Nucleus accumbens (tissue), 56 donors: ENCODE measurements at places on chromosomes 12 and 14.

GRCh38 chr12:27057543-27057942, 24.8 kb downstream of the C12orf71 start:
- DNase-seq = no peak

GRCh38 chr14:105223770-105224544, 24.4 kb upstream of the BTBD6 start:
- DNase-seq = no peak

DNA sequence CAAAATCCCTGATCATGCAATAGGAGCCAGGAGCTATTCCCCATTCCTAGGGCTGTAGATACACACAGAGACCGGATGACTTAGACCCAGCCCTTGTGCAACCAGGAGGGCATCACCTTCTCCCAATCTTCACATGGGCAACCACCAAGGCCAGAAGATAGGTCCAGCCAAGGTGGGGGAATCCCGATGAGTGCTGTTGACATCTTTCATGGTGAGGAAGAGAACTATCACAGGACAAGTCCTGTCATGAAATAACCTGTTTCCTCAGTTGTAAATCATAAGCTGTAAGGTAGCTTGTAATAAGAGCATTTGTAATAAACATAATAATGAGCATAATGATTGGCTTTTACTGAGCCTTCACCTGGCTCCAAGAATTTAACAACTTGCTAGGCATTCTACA, 89.5 kb downstream of the GCH1 start:
- no peak for DNase-seq

GRCh38 chr12:5623411-5623810, 191.5 kb downstream of the NTF3 start:
- no peak for DNase-seq

GRCh38 chr14:23694949-23695663, 58.9 kb downstream of the DHRS2 start:
- no peak for DNase-seq

DNA sequence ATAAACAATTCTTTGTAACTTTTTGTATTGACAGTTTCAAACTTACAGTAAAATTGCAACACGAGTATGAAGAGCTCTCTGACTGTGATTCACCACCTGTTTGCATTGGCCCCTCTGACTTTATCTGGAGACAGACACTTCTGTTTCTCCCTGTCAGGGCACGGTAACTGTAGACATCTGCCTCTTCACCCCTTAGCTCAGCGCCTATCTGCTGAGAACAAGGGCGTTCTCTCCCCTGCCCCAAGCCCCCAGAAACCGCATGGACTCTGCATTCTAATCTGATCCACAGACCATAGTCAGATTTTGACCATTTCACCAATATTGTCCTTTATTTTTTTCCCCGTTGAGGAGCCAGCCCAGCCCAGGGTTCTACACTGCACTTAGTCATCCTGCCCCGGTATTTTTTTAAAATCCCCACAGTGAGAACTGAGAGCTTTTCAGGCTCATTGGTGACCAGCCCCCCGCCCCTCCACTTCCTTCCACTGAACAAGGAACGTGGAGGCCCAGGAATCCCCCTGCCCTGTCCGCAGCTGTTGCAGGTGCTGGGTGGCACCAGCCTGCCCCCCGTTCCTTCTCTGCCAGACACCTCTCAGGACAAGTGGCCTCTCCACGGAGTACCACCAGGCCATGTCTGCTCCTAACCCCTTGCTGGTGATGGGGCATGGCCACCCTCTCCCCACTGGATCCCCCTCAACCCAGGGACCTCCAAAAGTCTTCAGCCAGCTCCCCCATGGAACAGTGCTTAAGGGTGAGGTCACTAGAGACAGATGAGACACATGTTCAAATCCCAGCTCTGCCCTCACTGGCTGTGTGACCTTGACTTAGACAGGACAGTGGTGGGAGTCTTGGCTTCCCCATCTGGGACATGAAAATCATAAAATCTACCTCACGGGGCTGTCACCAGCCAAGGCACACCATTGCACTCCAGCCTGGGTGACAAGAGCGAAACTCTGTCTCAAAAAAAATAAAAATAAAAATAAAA, 11.2 kb downstream of the RHOF start:
- DNase-seq = no peak

- DNase-seq = no peak
Observed at GRCh38 chr12:132597333-132598316, 12.8 kb downstream of the LRCOL1 start.

- no peak for DNase-seq
Observed at GRCh38 chr12:9256758-9257405, 48.7 kb upstream of the PZP start.

- no peak for DNase-seq
Observed at GRCh38 chr12:80648881-80649280, 58.6 kb upstream of the MYF6 start.

DNA sequence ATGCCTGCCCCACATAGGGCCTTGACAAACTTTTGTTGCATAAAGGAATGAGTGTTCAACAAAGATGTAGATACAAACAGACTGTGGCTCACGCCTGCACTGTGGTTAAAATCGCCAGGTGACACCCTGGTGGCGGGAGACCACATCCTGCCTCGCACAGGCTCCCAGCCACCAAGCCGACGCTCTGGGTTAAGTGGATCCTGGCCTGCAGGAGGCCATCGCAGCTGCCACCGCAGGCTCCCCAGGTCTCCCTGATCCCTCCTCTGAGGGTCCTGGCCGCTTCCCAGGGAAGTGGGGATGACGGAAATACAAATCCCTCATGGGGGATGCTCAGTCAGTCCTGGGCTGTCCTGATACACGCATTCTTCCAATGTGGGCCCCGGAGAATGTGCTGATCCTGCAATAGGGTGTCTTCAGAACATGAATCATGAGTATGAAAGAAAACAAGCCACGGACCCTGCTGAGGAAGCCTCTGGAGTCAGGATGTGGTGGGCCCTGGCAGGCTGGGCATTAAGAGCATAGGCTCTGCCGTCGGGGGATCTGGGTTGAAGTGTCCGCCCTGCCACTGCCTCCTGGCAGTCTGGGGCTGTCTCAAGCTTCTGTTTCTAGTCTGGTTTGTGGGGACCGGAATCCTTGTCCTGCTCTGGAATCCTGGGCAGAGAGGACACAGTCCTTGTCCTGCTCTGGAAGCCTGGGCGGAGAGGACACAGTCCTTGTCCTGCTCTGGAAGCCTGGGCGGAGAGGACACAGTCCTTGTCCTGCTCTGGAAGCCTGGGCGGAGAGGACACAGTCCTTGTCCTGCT, 53.5 kb upstream of the BEGAIN start:
- DNase-seq = no peak

- no peak for DNase-seq
Observed at GRCh38 chr12:58386136-58386535, 444.8 kb downstream of the ATP23 start.

DNA sequence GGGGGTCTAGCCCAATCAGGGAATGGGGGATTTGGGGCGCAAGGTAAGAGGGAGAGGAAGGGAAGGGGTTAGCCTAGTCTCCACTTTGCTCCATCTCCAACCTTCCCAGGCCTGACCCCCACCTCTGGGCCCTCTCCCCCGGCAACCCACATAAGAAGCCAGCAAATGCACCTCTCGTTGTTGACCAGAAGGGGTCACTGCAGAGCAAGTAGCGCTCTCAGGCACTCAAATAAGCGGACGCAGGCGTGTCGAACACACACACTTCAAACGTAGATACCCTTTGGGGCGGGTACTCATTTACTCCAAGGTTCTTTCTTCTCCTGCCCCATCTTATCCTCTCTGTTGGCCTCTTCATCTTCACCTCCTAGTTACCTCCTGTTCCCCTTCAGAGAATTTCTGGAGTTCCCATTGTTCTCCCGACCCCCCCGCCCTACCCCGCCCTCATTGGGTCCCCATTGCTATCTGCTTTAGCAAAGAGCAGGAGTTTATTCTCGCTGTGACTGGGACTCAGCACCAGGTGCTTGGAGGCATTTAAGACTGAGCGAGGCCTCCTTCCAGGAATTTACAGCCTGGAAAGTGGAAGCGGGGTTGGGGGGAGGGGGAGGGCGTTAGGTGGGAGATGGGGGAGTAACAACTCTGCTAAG, 1.5 kb upstream of the SRRM4 start:
- DNase-seq = no peak

DNA sequence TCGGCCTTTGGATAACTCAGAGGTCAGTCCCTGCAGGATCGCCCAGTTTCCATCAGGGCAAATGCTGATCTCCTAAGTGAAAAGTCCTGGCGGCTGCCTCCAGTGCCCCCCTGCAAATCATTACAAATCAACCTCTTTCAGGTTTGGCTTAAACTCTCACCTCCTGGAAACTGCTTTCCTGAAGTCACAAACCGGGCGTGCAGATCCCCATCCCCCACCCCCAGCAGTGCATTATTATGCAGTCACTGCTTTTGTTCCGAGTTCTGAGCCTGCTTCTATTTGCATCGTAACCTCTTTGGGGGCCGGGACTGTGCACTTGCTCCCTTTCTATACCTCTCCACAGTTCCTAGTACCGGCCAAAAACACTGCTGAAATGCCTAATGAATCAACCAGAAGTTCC, at the start of gene USP44:
USP44 (minus strand) TSS at position 172 of the 400 bp plus-strand sequence. CDS start 17,220 bp downstream, outside the sequence.
- DNase-seq = no peak

GRCh38 chr12:28021704-28022103, 49.2 kb upstream of the PTHLH start:
- DNase-seq = no peak

GRCh38 chr14:86935241-86935885, 1057.6 kb downstream of the GALC start:
- DNase-seq = no peak

DNA sequence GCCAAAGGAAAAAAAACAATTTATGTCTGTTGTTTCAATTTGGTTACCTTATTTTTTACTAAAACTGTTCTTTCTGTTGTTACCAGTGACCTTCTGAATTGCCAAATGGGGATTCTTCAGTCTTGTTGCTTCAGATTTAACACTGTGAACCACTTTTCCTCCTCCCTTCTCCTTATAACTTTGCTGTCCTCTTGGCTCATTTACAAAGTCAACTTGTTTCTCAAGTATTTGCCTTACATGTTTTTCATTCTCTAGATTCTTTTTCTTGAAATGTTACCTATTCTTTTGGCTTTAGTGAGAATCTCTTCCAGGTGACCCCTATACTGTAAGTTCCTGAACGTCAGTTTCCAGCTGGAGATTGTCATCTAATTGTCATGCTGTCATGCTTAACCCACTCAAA, 19.4 kb downstream of the FUT8 start:
- no peak for DNase-seq

DNA sequence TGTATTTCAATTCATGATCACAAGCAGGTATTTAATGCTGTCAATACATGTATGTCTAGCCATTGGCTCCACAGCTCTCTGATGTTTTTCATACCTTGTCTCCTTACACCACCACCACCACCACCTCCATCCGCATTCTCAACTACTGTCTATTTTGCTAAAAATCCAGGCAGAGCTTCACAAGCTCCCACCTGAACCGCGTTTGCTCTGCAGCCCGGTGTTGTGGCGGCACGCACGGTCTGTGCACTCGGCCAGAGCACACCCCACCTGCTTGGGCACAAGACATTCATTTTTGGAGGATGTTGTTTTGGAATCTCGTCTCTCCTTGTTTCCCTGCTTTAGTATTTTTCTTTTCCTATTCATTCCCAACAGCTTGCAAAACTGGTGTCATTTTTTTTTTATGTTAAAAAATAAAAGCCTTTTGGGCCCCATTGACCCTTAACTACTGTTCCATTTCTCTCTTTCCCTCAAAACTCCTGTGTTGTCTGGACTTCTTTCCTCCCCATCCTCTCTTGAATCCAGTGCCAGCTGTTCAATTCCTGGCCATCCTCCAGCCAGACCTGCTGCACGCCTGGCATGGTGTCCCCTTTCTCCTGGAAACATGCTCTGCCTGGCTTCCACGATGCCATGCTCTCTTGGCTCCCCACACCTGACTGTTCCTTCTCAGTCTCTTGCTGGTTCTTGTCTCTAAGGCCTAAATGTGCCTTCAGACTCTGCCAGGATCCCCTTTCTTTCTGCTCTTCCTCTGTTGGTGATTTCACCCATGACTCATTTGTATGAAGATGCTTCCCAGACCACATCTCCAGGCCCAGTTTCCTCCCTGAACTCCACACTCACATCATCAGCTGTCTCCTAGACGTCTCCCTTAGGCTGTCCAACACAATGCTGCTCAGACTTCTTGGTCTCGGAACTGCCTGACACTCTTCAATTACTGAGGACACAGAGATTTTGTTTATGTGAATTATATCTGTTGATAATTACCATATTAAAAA, 37.9 kb downstream of the PIWIL1 start:
- DNase-seq = no peak

DNA sequence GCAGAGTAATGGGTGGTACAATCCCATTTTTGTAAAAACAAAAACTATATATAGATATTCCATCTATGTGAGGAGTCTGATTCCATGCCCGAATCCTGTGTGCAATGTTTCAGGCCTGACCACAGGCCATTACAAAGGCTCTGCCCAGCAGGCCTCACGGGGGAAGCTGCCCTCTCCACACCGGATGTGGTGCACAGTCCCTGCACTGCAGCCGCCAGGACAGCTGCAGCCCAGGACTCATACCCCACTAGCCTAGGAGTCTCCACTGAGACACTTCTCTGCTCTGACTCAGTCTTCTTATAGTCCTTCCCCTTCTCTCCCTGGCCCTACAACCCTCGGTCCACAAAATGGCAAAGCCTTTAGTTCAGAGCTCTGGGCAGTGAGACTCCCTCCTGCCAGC, 190.4 kb downstream of the PPM1H start:
- no peak for DNase-seq

DNA sequence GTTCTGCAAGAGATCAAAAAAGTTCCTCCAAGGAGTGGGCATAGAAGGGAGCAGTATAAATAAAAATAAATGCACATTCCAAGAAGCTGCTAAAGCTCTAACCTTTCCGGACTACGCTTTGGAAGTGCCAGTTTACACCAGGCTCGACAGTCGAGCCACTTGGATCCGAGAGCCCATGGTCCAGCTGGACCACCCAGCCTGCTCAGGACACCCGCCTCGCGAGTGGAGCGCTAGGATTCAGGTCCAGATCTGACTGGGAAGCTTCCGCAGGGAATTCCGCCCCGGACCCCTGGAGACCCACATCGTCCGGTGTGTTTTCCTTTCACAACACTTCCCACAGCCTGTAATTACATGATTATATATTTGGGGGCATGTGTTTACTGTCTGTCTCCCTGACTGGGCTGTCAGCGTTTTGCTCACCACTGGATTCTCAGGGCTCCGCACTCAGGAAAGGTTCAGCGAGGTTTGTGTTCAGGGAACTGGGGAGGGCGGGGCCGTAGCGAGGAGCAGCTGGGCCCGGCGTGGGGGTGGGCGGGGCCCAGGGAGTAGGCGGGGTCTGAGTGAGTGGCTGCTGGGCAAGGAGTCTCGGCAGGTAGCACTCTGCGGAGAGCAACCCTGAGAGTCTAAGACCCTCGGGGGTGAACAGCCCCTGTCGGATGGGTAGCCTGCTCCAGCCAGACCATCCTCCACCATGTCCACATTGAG, 52.3 kb upstream of the TMEM263 start:
- DNase-seq = peak; percentile 5
